Astrocyte (in vitro differentiated cells and primary cell): ENCODE measurements at places on chromosomes 1 and 21.

DNA sequence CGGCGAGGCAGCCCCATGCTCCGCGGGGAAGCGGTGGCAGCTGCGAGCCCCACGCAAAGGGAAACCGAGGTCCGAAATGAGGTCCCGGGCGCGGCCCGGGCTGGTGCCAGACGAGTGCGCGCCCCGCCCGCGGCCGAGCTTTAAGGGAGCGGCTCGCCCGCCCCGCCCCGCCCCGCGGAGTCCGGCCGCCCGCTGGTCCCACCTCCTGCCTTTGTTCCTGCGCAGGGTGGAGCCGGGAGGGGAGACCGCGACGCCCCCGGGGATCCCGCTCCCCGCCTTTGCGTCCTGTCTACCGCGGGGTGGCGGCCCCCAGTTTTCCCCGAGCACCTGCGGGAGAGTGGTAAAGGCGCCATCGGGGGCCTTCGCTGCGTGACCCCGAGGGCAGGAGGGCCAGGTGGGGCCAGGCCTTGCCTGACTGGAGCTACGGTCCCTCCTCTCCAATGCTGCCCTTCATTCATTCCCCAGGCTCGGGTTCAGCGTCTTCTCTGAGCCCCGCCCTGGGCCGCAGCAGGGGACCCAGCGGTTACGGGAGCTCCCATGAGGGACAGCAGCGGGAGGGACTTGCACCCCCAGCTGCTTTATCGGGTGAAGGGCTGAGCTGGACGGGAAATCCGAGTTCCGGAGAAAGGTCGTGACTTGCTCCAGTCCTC lies at the start of gene HES2:
Gene HES2 (minus strand): TSS at position 116 of the 650 bp plus-strand sequence. CDS start 99 bp downstream, at position 17.
- no peak for DNase-seq
- H3K27ac ChIP-seq = no peak within 1 kb of the TSS
- peaks cover 70% of the 10 kb centered on the region for H3K27me3 ChIP-seq
- H3K4me1 ChIP-seq = peaks cover 22% of the 10 kb centered on the region
- H3K36me3 ChIP-seq = no peaks in the 10 kb centered on the region
- no peak within 1 kb of the TSS for H3K4me3 ChIP-seq

GRCh38 chr1:192903142-192903541 lies 94.3 kb downstream of the RGS2 start:
- H3K27ac ChIP-seq = no peak overlapping the region
- H3K4me3 ChIP-seq = no peak overlapping the region
- DNase-seq = no peak
- H3K4me1 ChIP-seq = no peaks in the 10 kb centered on the region
- no peaks in the 10 kb centered on the region for H3K36me3 ChIP-seq
- H3K27me3 ChIP-seq = no peaks in the 10 kb centered on the region

DNA sequence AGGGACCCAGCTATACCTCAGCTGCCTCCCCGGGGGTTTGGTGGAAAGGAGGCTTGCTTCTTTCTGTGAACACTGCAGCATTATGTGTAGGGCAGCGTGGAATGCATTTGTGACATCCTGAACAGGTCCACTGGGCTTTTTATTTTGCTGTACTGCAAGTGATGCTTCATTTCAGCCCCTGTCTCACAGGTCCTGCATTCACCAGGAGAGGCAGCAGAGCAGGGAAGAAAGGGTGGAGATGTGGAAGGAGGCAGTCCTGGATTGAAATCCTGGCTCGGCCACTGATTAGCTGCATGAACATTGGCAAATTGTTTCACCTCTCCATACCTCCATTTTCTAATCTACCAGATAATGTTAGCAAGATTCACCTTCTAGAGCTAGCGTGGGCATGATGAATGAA lies 77.9 kb upstream of the ZBTB18 start:
- peaks cover 6% of the 10 kb centered on the region for H3K27me3 ChIP-seq
- no peak for DNase-seq
- no peaks in the 10 kb centered on the region for H3K36me3 ChIP-seq
- H3K4me1 ChIP-seq = peaks cover 14% of the 10 kb centered on the region
- no peak overlapping the region for H3K4me3 ChIP-seq

- H3K4me1 ChIP-seq = peaks cover 59% of the 10 kb centered on the region
- H3K4me3 ChIP-seq = no peak overlapping the region
- peak; percentile 83 for DNase-seq
- peak overlapping the region; percentile 98 for H3K27ac ChIP-seq
- H3K36me3 ChIP-seq = no peaks in the 10 kb centered on the region
- no peaks in the 10 kb centered on the region for H3K27me3 ChIP-seq
Observed at GRCh38 chr21:45295576-45296365, 8.1 kb upstream of the POFUT2 start.

- DNase-seq = no peak
- H3K4me1 ChIP-seq = peaks cover 35% of the 10 kb centered on the region
- H3K27me3 ChIP-seq = no peaks in the 10 kb centered on the region
- H3K27ac ChIP-seq = no peak overlapping the region
- H3K4me3 ChIP-seq = peak overlapping the region; percentile 71
- peaks cover 6% of the 10 kb centered on the region for H3K36me3 ChIP-seq
Observed at GRCh38 chr1:19310720-19311502, 1.0 kb downstream of the AKR7A2 start.
